ENCODE measurements at places on chromosomes 7 and 10. TPM values are rescaled to one million over a fixed set of nuclear protein-coding genes. Genes with fewer than 3 reads are reported as not detected.

The UTF1 gene
- not detected for total RNA-seq

The CYP2C8 gene
- not detected for total RNA-seq

The CRYGN gene
- total RNA-seq, result 0.25 TPM

The FFAR4 gene
- total RNA-seq, result not detected

The FAM25C gene
- not detected for total RNA-seq

Measured in uterine smooth muscle cell (primary cell).